ENCODE measurements at places on chromosomes 6 and 20.
A peak's percentile ranks its signal among the peaks of the same experiment; 100 is the strongest.

GRCh38 chr20:52619671-52620070 is 352.5 kb upstream of the TSHZ2 start:
- no peak for DNase-seq

DNA sequence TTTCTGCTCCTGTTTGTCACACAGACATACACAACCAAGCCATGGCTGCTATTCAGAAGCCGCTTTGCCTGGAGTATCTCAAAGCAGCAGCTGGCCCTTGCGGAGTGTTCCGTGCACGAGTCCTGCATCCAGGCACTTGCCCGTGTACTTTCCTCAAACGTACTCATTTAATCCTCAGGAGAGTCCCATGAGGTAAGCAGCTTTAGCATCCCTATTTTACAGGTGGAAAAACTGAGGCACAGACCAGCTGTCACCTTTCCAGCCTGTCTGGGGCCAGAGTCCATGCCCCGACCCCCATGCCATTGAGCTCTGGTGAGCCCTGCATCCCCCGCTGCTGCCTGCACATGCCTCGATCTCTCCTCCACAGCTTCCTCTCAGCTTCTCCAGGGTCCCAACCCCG is 130.0 kb downstream of the ERMARD start:
- no peak for DNase-seq

DNA sequence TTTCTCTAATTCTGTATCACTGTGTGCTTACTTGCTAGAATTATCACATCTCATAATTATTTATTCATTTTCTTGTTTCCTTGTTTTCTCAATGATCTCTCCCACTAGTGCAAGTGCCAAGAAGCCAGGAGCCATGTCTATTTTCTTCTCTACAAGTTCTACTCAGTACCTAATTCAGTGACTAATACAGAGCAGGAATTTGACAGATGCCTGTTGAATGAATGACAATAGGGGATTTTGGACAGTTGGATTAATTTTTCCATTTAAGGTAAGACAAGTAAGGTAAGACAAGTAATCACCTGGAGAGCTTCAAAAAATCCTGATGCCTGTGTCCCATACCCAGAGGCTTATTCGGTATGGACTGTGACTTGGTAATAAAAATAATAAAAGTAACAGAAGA is 81.0 kb downstream of the EDN1 start:
- DNase-seq, result no peak

DNA sequence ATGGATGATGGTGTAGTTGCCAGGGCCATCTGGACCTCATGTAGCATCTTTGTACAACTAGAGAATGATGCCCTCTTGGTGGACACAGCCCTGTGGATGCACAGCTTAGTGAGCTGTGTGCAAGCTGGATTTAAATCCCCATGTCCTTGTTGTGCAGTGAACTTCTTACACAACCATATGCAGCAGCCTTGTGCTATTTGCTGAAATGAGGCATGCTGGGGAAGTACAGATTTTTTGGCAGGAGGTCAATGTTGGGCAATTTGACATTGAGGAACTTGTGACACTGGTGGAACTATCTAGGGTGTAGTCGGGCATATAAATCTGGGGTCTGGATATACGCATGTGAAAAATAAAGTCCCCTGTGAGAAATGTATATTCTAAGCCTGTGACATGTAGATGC is 5.8 kb upstream of the CDC5L start:
- no peak for DNase-seq

GRCh38 chr6:106027758-106028157 is 58.4 kb upstream of the PRDM1 start:
- no peak for DNase-seq

DNA sequence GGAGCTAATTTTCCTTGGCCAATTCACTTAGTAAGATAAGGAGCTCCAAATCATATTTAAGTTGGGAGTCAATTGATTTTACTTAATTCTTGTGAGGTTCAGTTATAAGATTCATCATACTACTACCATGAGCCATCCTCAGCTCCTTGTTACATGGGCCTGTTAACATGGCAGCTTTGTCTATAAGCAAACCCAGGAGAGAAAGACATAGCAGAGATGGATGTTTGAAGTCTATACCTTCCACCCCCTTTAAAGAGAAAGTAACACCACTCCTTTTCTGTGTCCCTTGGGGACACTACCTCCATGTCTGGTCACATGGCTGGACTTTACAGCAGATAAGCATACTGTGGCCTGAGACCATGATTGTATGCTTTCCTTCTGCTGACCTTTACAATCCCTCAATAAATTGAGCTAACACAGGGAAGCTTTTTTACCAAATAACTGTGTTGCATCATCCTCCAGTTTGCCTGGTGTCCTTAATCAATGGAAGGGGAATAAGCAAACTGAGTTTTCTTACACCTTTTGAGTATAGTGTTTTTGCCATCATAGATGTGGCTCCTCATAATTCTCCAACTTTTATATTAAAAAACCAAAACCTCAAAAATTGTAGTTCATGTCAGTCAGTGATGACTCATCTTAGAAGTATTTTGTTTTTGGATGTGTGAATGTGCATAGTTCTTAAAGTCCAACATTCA is 9.8 kb upstream of the ZNFX1 start:
- no peak for DNase-seq

GRCh38 chr6:90187437-90188121 is 109.1 kb downstream of the BACH2 start:
- no peak for DNase-seq

GRCh38 chr6:98037571-98037970 is 754.6 kb upstream of the MMS22L start:
- DNase-seq, result no peak

- DNase-seq, result no peak
These were observed 8.0 kb upstream of the CST9 start for GRCh38 chr20:23613676-23614075.

- no peak for DNase-seq
These were observed 41.0 kb downstream of the GFOD1 start for GRCh38 chr6:13446381-13446780.

- no peak for DNase-seq
These were observed 302.0 kb upstream of the PLCB4 start for GRCh38 chr20:8766868-8767390.

DNA sequence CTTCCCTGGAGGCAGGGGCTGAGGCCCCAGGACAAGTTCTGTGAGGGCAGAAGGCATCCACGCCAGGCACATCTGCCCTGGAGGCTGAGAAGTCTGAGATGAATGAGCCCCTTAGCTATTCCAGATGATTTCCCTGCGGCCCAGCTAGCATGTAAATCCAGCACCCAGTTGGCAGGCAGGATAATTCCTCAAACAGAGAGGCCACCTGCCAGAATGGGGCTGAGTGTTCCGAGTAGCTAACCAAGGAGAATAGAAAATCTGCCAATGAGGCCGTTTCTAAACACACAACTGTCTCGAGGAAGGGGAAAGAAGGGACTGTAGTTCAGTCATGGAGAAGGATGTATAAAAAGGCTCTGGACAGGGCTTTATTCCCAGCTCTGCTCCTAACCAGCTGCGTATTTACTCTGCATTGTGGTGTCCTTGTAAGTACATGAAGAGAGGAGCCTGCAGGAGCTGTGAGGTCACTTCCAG is 211.4 kb upstream of the CDYL start:
- no peak for DNase-seq

DNA sequence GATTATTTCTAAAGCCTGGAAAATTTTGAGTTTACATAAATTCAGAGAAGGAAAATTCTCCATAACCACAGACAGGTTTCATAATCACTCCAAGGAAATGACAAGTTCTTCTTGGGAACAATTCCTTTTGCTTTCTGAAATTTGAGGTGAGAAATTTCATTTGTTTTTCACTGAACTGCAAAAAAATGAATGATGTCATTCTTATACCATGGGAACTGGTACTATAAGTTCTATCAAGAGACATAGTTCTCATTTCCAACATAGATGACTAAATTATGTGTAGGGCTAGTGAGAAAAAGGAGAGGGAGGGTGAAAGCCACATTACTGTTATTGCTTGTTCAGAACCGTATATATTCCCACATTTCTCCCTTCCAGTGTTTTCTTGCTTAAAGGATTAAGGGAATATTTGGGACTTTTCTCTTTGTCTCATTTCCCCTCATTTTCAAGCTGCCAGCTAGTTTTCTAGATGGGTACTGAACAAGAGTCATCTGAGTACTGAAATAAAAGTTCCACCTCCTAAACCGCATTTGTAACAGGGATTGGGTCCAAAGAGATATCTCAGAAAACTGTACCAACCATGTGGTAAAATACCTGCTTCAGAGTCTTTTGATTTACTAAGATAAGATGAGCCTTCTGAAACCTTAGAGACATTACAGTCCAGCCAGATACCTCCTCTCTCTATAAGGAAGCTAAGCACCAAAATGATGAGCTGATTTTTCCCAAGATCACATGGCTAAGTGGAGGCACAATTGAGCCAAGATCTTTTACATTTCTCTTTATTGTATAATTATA is 144.3 kb upstream of the PRDM1 start:
- no peak for DNase-seq

DNA sequence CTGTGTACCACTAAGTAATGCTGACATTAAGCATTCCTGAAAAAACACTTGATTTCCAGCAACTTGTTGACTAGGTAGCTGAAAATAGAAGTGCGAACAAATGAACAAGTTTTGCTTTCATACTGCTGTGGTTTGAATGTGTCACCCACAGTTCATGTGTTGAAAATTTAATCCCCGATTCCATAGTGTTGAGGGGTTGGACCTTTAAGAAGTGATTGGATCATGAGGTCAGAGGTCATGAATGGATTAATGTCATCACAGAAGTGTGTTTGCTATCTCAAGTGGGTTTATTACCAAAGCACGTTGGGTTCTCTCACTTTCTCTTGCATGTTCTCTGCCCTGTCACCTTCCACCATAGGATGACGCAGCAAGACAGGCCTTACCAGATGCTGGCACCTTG is 568.5 kb downstream of the UTRN start:
- no peak for DNase-seq

DNA sequence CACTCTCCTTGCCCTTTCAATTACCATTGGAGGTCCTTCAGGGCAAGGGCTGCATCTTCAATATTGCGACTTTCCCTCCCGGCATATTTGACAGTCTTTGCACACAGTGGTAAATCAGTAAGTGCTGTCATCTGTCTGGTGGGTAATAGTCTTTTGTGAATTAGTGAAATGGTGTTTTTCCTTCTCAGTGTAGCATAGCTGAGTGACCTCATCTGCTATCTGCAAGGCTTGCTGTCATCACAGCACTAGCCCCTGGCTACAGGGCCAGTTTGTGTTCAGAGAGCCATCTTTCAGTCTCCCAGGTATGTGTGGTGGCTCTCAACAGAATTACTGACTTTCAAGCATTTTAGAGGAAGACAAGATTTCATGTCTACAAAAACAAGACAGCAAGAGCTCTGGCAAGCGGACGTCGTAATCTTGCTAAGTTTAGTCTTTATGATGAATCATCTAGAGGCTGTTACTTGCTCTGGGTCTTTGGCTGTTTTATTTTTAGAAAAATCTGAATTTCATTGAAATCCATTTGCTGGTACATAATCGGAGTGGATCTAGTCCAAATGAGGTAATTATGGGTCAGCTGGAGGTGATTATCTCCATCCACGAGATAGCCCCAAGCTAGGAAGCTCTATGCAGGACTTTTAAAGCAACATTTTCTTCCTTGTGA is 528.9 kb downstream of the EPM2A start:
- DNase-seq, result no peak

DNA sequence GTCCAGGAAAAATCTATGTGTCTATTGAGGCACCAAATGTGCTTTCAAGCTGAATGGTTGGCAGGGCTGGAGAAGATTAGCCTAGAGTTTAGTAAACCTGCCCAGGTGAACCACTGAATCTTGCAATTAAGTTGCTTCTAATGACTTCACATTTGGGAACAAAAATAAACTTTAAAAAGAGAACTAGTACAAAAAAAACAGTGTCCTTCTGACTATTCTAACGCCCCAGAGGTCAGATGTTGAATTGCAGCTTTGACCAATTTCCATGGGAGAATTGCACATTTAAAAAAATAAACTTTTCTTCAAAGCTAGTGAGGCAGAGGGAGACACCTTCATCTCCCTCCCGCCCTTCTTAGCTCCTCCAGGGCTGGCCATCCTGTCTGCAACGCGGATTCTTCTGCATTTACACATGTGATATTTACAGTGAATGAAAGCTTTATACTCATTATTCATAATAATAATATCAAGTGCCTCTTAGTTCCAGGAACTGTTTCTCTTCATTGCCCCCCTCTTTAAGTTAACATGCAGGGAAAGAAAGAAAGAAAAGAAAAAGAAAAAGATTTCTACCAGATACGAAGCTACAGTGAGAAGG is 270.2 kb downstream of the SMOC2 start:
- peak; percentile 36 for DNase-seq

GRCh38 chr6:162999575-163000285 is 272.0 kb downstream of the PACRG start:
- DNase-seq, result no peak

DNA sequence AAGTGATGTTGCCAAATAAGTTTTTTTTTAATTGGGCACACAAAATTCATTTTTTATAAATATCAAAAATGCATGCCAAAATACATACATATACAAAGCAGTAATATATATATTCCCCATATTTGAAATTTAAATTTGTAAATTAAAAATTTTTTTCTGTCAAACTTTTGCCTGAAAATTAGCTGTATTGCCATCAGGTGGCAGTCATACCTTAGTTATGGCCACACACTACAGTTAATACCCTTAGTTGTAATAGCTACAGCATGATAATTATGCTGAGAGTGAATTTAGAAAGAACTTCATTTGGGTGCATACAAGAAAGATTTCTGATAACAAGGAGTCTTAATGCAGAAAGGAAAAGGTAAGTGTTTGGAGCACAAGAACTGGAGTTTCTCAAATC is 46.2 kb upstream of the SDHAF4 start:
- no peak for DNase-seq

- no peak for DNase-seq
These were observed 6.9 kb upstream of the OCSTAMP start for GRCh38 chr20:46557231-46557956.

DNA sequence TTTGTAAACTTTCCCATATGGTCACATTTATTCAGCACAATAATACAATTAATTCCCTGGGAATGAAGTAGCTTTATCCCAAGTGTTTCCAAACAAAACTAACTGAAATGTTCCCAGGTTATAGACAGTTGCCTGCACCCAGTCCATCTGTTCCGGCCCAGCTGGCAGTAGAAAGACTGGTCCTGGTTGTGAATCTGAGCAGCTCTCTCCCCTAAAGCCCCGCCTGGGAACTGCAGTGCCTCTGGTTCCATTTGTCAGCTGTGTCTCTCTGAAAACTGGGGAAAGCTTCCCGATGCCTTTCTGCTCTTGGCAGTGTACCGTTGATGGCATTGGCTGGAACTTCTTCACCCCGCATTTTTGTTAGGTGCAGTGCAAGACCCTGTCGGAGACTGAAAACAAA is 8.7 kb downstream of the MTHFD1L start:
- DNase-seq, result no peak

Measured in right forelimb (tissue), 1 donor.